ENCODE measurements at places on chromosomes 3 and 15.
A peak's percentile ranks its signal among the peaks of the same experiment; 100 is the strongest.

DNA sequence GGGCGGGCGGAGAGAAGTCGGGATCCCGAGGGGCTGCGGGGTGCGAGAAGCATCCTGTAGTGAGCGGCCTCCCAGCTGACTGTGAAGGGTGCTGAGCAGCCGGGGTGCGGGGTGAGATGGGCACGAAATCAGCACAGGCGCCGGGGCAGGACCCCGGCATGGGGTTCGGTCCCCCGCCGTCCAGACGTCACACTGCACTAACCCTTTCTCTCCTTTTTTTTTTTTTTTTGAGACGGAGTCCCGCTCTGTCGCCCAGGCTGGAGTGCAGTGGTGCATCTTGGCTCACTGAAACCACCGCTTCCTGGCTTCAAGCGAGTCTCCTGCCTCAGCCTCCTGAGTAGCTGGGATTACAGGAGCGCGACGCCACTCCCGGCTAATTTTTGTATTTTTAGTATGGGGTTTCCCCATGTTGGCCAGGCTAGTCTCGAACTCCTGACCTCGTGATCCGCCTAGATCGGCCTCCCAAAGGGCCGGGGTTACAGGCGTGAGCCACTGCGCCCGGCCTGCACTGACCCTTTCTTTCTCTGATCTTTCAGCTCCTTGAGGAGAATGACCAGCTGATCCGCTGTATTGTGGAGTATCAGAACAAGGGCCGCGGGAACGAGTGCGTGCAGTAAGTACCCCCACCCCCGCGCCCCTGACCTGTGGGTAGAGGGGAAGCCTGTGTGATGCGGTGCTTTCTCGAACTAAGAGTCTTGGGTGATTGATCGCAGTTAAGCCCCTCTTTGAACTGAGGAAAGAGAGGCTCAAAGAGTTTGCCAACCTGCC, 513 bp downstream of the SS18L2 start:
- DNase-seq, result no peak

DNA sequence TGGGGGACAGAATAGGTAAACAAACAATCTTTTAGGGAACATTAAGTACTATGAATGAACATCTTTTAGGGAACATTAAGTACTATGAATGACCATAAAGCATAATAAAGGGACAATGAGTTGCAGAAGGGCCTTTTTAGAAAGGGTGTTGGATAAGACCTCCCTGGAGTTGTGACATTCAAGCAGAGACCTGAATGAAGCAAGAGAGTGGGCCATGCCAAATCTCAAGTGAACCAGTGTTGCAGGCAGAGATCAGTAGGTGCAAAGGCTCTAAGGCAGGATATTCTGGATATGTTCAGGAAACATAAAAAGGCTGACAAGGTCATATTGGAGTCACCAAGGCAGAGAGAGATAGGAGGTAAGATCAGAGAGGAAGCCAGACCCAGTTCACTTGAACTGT, 29.4 kb upstream of the ZBTB38 start:
- DNase-seq, result no peak

DNA sequence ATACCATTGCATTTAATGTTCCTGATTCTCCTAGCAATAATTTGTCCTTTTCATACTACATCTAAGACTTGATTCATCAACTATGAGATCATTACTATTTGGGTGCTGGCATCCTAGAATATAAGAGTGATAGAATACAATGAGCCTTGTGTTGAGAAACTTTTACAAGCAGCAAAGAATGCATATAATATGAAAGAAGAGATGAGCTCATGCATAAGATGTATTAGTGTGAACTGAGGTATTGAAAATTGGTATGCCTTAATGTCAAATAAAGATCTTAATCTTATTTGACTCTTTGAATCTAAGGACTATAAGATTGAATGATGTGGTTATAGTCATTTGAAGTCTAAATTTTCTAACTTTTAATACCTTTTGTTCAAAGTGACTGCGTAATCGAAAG, 220.0 kb upstream of the ARHGEF26 start:
- no peak for DNase-seq

- DNase-seq, result no peak
These were observed 228.5 kb upstream of the ADAMTS9 start for GRCh38 chr3:64916192-64916798.

- DNase-seq, result no peak
These were observed 566.4 kb upstream of the SGO1 start for GRCh38 chr3:20752416-20752815.

DNA sequence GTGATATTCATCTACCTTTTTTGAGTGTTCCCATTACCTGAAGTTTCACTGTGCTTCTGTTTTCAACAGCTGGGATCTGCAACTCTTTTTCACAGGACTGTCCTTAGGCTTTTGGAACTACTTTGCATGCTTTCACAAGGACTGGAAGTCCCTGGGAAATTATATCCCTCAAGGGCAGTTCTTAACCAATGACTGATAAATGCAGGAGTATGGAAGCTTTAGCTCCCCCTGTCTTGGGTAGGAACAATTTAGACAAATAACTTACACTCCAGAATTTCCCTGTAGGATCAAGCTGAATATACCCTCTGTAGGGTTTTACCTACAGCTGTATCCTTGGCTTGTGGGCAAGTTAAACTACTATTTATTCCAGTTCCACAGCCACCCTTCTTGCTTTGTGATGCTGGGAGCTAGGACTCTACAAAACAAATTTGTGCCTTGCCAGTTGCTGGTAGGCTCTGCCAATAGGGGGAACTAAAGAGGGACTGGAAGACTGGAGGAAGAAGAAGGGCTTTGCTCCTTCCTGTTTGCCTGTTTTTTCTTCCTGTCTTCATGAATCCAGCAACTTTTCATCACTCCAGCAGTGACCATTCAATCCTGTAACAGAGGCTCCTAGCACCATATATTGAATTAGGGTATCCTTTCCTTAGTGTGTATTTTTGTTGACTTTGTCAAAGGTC, 6.8 kb upstream of the ZNF280D start:
- DNase-seq, result no peak

DNA sequence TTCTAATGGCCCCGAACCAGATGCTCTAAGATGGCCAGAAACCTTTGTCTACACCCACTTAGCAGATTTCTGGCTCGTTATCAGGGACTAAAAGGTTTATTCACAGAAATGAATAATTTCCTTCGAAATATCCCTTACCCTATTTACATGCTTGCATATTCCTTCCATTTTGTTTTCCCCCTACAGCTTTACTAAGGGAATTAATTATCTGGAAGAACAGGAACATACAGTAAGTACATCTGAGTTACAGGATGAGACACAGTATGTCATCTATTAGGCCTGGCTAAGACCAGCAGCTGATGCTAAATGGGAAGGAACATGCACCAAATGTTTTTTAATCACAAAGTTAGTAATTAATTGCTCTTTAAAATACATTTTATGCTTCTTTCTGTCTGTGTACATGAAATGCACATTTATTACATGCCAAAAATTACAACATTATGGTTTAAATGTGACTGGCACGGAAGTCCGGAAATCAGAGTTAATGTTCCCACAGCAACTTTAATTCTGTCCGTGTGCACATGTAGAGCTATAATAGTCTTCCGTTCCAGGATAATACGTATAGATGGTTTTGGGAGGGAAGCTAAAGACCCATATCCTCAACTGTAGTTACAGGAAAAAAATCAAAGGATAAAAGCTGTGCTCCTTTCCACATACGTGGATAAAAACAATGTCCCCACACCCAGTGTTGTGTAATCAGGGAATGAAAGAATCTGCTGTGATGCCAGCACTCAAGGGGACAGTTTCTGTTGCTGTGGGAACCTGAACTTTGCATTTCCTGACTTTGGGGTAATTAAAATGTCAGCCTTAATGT, 82.0 kb downstream of the TIGIT start:
- DNase-seq, result peak; percentile 60

GRCh38 chr15:30974112-30974511, 17.3 kb downstream of the MTMR10 start:
- DNase-seq, result no peak

- DNase-seq, result peak; percentile 54
These were observed 23.5 kb upstream of the LRRFIP2 start for GRCh38 chr3:37197810-37198371.
